GM12865 (cell line): ENCODE measurements at places on chromosomes 13 and 19.

DNA sequence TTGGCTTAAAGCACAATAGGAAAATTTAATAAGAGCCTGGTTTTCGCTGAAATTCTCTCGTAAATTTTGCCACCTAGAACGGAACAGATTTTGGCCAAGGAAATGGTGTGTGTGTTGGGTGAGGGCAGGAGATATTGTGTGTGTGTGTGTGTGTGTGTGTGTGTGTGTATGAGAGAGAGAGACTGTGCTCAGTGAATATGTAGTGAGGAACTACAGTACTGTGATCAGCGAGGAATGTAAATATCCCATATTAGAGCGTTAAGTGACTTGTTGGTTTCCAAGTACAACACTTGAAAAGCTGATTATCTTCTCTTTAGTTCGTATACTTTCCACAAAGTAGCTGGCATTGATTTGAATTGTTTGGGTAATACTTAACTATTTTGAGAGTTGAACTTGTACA, 738.9 kb downstream of the PCDH9 start:
- DNase-seq: no peak

DNA sequence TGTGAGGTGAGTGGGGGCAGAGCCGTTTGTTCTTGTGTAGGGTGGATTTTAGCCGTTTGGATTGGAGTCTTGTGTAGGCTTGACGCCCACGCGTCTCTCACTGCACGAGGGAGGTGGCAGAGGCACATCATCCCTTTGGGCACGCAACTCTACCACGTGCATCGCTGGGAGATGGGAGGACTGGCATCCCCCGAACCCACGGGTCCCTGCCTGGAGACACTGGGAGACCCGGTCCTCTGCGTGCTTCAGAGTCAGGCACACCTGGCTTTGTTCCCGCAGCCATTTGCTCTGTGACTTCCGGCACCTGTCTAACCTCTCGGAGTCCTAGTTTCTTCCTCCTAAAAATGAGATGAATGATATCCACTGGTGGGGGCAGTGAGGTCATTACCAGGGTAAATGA, 6.4 kb downstream of the ARHGEF7 start:
- no peak for DNase-seq

DNA sequence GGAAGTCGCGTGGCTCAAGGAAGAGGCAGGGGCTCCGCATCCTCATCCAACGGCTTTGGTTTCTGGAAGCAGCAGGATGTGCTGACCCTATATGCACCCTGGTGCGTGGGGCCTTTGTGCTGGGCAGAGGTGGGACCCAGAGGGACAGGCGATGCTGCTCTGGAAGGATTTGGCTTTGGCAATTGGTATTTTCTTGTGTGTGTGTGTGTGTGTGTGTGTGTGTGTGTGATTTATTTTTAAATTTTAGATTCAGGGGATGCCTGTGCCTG, 321.9 kb upstream of the ZNF507 start:
- no peak for DNase-seq

DNA sequence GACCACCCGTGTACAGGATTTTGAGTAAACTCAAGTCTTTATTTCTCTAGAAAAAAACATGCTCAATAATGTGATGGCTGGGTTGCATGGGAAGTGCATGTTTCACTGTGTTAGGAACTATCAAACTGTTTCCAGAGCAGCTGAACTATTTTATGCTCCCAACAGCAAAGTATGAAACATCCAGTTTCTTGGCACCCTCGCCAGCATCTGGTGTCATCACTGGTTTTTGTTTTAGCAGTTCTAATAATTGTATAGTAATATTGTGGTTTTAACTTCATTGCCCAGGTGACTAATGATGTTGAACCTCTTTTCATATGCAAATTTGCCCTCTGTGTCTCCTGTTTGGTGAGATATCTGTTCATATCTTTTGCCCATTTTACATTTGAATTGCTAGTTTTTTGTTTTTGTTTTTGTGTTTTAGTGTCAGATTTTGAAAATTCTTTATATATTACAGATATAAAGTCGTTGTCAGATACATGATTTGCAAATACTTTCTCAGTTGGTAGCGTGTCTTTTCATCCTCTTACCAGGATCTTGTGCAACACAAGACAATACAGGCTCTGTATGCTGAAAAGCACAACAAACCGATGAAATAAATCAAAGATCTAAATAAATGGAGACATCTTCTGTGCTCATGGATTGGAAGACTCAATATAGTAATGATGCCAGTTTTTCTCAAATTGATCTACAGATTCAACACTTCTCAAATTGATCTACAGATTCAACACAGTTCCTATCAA, 87.8 kb downstream of the IPO5 start:
- DNase-seq: no peak

DNA sequence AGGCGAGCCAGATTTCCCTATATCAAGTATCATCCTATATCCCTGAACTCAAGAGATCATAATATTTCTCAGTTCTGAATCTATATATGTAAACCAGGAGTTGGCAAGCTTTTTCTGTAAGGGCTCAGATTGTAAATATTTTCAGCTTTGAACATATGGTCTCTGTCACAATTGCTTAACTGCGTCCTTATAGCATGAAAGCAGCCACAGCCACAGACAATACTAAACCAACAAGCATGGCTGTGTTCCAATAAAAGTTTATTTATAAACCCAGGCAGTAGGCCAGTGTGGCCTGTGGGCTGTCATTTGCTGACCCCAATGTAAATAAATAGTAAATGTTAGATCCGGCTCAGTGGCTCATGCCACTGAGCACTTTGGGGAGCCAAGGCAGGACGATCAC, 12.2 kb upstream of the MYH14 start:
- no peak for DNase-seq

GRCh38 chr13:29484796-29485195, 110.7 kb downstream of the SLC7A1 start:
- no peak for DNase-seq

GRCh38 chr19:12994701-12995595, at the start of gene NFIX:
TSS of gene NFIX (plus strand) at chr19:12995475. CDS start at chr19:12995838, 363 bp downstream.
- DNase-seq: peak; percentile 35

GRCh38 chr19:18185538-18185937, 7.5 kb upstream of the MPV17L2 start:
- no peak for DNase-seq

DNA sequence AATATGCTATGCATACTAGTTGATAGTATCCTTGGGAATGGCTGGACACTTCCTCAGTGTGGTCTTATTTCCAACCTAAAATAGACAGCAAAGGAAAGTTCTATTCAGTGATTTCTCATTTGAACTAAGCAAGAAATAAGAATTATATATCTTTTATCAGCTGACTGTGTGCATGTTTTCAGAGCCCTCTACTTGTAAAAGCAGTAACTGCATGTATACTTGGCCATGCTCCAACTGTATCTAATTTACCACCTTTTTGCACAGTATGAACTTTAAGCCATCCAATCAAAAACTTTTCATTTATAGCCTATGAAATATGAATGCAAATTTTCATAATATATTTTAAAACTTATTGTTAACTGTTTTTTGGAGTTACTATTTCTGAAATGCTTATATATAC, 136.4 kb upstream of the PCDH9 start:
- DNase-seq: no peak

DNA sequence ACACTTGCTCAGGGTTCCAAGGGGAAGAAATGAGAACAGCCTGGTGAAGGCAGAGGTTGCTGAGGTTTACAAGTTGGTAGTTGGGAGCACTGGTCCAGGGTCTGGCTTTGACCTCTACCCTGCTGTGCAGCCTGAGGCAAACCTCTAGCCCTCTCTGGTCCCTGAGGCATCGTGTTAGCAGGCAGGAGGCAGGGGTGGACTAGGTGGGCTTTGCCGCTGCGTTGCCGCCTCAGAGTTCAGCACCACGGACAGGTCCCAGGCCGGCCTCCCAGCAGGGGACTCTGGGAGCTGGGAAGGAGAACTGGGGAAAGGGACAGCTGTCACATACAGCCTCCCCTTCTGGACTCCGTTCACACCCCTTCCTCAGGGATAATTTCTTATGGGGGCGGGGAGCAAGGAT, 3.1 kb downstream of the NCAN start:
- DNase-seq: no peak
